Lung (tissue), 17 donors: ENCODE measurements at places on chromosomes 4 and X. TPM values are rescaled to one million over a fixed set of nuclear protein-coding genes. Genes with fewer than 3 reads are reported as not detected.

DNA sequence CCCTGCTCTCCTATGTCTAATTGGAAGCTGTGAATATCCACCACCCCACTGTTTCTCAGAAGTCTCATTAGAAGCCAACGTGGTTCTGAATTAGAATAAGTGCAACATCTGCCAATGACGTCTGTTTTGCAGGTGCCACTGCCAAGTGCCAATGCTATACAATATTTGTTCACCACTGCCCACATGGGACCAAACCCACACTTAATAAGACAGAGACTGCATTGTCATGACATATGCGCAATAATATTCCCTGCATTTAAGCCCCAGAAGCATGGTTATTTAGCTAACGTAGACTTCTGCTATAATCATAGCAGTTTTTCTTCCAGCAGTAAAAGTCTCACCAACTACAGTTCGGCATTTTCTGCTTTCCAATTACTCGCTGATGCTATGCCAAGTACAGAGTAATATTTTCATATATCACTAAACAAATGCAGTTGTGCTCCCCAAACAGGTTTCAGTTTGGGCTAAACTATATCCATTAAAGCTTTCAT, 262.5 kb upstream of the PCDH18 start:
- no peaks in the 10 kb centered on the region for H3K4me1 ChIP-seq
- no peak overlapping the region for H3K27ac ChIP-seq
- H3K4me3 ChIP-seq: no peak overlapping the region
- H3K27me3 ChIP-seq: no peaks in the 10 kb centered on the region
- H3K36me3 ChIP-seq: no peaks in the 10 kb centered on the region
- DNase-seq: no peak

DNA sequence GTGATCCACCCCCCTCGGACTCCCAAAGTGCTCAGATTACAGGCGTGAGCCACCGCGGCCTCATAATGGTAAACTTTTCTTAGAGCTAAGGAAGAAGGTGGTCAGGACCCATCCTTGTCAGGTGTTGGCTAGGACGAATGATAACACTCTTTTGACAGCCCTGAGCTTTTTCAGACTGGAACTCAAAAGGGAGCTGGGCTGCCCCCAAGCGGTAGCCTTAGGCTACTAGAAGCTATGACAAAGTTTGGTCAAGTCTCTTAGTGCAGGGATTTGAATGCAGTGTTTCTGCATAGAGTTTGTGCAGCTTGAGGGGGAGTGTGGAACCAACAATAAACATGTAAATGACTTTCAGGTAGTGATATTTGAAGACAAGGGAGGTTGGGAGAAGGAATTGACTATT, 11.8 kb upstream of the HSD17B10 start:
- H3K36me3 ChIP-seq: no peaks in the 10 kb centered on the region
- H3K4me3 ChIP-seq: no peak overlapping the region
- H3K4me1 ChIP-seq: peaks cover 3% of the 10 kb centered on the region
- H3K27ac ChIP-seq: no peak overlapping the region
- peaks cover 33% of the 10 kb centered on the region for H3K27me3 ChIP-seq

- no peak overlapping the region for H3K4me3 ChIP-seq
- H3K27ac ChIP-seq: no peak overlapping the region
- H3K27me3 ChIP-seq: no peaks in the 10 kb centered on the region
- H3K4me1 ChIP-seq: no peaks in the 10 kb centered on the region
- DNase-seq: no peak
These were observed 126.9 kb upstream of the DCLK2 start for GRCh38 chr4:149951152-149951900.

The GC gene
- polyA plus RNA-seq: 0.08 TPM

DNA sequence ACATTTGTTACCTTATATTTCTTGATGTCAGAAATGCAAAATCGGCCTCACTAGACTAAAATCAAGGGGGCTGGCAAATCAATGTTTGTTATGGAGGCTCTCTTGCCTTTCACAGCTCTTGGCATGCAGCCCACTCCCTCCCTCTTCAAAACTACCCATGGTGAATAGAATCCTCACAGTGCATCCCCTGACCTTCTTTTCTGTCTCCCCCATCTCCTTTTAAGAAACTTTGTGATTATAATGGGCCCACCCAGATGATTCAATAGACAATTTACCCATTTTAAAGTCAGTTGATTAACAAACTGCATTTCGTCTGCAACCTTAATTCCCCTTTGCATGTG, 184.0 kb downstream of the PCDH7 start:
- H3K36me3 ChIP-seq: no peaks in the 10 kb centered on the region
- H3K27me3 ChIP-seq: no peaks in the 10 kb centered on the region
- peaks cover 5% of the 10 kb centered on the region for H3K4me1 ChIP-seq
- no peak overlapping the region for H3K27ac ChIP-seq
- no peak for DNase-seq

GRCh38 chrX:15299941-15300851, 15.2 kb downstream of the ASB11 start:
- H3K4me3 ChIP-seq: no peak overlapping the region
- peaks cover 38% of the 10 kb centered on the region for H3K27me3 ChIP-seq
- peak overlapping the region; percentile 40 for H3K27ac ChIP-seq
- no peaks in the 10 kb centered on the region for H3K4me1 ChIP-seq

DNA sequence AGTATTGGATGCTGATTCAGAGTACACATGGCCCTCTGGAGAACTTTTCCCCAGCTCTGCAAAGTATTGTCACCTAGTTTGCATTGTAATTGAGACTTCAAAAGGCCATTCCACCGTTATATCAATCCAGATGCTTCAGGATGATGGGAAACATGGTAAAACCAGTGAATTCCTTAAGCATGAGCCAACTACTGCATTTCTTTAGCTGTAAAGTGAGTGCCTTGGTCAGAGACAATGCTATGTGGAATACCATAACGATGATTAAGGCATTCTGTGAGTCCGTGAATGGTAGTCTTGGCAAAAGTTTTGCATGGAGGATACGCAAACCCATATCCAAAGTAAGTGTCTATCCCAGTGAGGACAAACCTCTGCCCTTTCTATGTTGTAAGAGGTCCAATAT, 355.2 kb downstream of the DCAF12L2 start:
- no peak overlapping the region for H3K27ac ChIP-seq
- DNase-seq: no peak
- no peaks in the 10 kb centered on the region for H3K36me3 ChIP-seq
- no peak overlapping the region for H3K4me3 ChIP-seq
- H3K27me3 ChIP-seq: no peaks in the 10 kb centered on the region

GRCh38 chr4:152780267-152780778, 569 bp downstream of the ARFIP1 start:
- peaks cover 5% of the 10 kb centered on the region for H3K36me3 ChIP-seq
- H3K4me3 ChIP-seq: peak overlapping the region; percentile 63
- peak; percentile 48 for DNase-seq

The ARFIP1 gene
- 20.9 TPM for polyA plus RNA-seq

DNA sequence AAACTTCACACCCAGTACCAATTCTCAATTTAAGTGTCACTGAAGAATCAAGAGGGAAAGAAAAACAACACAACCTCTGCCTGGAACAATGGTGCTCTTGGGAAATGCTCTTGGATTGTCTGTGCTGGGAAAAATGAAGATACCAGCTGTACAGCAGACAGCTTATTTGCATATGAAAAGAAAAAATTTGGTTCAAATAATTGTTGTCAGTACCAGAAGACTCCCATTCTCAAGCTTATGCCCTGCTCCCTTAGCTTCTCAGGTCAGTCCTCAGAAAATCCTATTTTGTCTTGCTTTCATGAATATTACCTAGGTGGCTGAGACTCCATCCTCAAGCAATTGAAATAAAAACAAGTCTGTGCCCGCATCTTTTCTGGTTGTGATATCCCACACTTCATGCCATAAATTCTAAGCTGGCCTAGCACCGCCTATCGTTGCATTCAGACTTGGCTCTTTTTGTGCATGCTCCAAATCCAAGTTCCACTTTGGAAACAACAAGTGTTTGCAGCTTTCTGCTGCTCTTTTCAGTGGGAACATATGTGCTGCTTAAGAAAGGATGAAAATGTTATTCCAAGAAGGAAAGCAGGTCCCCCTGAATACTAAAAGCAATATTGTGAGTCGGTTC, 431.6 kb downstream of the INPP4B start:
- no peak overlapping the region for H3K4me3 ChIP-seq
- no peaks in the 10 kb centered on the region for H3K36me3 ChIP-seq
- DNase-seq: no peak
- no peaks in the 10 kb centered on the region for H3K4me1 ChIP-seq
- no peaks in the 10 kb centered on the region for H3K27me3 ChIP-seq

DNA sequence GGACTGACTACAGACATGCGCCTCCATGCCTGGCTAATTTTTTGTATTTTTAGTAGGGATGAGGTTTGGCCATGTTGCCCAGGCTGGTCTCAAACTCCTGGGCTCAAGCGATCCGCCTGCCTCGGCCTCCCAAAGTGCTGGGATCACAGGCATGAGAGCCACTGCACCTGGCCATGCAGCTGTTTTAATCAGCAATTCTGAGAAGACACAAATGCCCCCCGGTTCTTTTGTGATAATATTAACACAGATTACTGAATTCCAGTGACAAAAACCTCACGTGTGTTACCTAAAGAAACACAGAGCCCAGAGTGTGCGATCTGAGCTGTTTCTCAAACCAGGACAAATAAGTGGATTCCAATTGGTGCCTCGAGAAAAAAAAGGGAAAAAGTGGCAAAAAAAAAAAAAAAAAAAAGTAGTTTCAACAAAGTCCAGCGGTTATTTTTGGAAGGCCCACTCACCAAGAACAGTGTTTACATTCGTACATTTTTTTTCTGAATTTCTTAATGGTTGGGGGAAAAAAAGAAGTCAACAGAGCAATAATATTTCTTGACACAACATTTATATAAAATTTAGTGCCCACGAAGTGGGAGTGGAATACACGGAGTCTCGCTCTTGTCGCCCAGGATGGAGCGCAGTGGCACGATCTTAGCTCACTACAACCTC, 17.2 kb downstream of the DHRSX start:
- no peaks in the 10 kb centered on the region for H3K27me3 ChIP-seq
- no peak overlapping the region for H3K27ac ChIP-seq
- H3K4me3 ChIP-seq: no peak overlapping the region

GRCh38 chrX:120840827-120841226, 34.8 kb downstream of the CT47B1 start:
- no peaks in the 10 kb centered on the region for H3K4me1 ChIP-seq
- no peak for DNase-seq
- no peaks in the 10 kb centered on the region for H3K27me3 ChIP-seq
- H3K4me3 ChIP-seq: no peak overlapping the region
- no peak overlapping the region for H3K27ac ChIP-seq

- H3K27me3 ChIP-seq: no peaks in the 10 kb centered on the region
- H3K4me3 ChIP-seq: no peak overlapping the region
- H3K36me3 ChIP-seq: peaks cover 3% of the 10 kb centered on the region
- H3K27ac ChIP-seq: no peak overlapping the region
- no peaks in the 10 kb centered on the region for H3K4me1 ChIP-seq
These were observed 107.3 kb downstream of the PDE5A start for GRCh38 chr4:119521268-119521667.

- H3K27ac ChIP-seq: no peak overlapping the region
- H3K4me1 ChIP-seq: no peaks in the 10 kb centered on the region
- H3K27me3 ChIP-seq: peaks cover 4% of the 10 kb centered on the region
- no peaks in the 10 kb centered on the region for H3K36me3 ChIP-seq
- H3K4me3 ChIP-seq: no peak overlapping the region
These were observed 66.0 kb upstream of the PHOX2B start for GRCh38 chr4:41814565-41814964.

GRCh38 chrX:77014377-77015372, 432.5 kb upstream of the FGF16 start:
- no peaks in the 10 kb centered on the region for H3K36me3 ChIP-seq
- no peak overlapping the region for H3K4me3 ChIP-seq
- no peaks in the 10 kb centered on the region for H3K4me1 ChIP-seq

GRCh38 chr4:36088542-36088941, 155.8 kb downstream of the ARAP2 start:
- no peaks in the 10 kb centered on the region for H3K4me1 ChIP-seq
- H3K36me3 ChIP-seq: no peaks in the 10 kb centered on the region
- DNase-seq: no peak
- H3K27ac ChIP-seq: no peak overlapping the region
- no peaks in the 10 kb centered on the region for H3K27me3 ChIP-seq

GRCh38 chr4:74975082-74975481, 42.2 kb downstream of the PARM1 start:
- no peaks in the 10 kb centered on the region for H3K4me1 ChIP-seq
- no peak for DNase-seq
- no peaks in the 10 kb centered on the region for H3K27me3 ChIP-seq

DNA sequence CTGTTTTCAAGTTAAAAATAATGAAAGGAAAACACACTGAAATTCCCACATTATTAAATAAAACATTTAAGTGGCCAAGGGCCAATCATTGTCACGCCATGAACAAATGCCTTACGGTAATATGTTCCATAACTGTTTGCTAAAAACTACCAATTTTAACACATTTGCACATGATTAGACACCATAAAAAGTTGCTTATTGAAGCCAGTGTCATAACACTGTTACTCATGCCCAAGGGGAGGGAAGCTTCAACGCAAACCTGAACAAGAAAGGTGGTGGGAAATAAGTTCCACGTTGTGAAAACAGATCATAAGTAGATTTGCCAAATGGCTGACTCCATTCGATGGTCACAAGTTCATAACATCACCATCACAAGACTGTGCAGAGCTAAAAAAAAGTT, 739.3 kb upstream of the FAM241A start:
- H3K4me3 ChIP-seq: no peak overlapping the region
- H3K4me1 ChIP-seq: no peaks in the 10 kb centered on the region
- no peak for DNase-seq
- H3K36me3 ChIP-seq: no peaks in the 10 kb centered on the region

- H3K4me1 ChIP-seq: peaks cover 2% of the 10 kb centered on the region
- H3K27ac ChIP-seq: no peak overlapping the region
- no peak overlapping the region for H3K4me3 ChIP-seq
- H3K27me3 ChIP-seq: no peaks in the 10 kb centered on the region
- peak; percentile 97 for DNase-seq
- H3K36me3 ChIP-seq: no peaks in the 10 kb centered on the region
These were observed 16.8 kb downstream of the SCFD2 start for GRCh38 chr4:53349091-53349491.

DNA sequence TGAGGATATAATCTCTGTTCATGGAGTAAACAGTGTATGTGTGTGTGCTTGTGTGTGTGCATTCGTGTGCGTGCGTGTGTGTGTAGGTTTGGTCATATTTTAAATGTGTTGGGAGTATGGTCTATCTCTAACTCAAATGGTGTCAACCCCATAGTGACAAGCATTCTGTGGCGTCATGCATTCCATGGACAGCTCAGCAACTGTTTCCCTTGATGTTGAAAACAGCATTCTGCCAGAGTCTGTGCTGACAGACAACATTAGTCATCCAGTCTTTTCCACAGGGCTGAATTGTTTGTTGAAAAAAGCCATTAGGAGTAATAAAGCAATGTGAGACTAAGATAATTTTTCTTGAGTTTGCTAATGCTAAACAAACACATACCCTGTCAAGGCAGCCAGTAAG, 706.6 kb downstream of the PCDH19 start:
- H3K4me1 ChIP-seq: no peaks in the 10 kb centered on the region
- DNase-seq: no peak

The SOD3 gene
- polyA plus RNA-seq: 58.8 TPM
